ENCODE measurements at places on chromosomes 16 and 17.

DNA sequence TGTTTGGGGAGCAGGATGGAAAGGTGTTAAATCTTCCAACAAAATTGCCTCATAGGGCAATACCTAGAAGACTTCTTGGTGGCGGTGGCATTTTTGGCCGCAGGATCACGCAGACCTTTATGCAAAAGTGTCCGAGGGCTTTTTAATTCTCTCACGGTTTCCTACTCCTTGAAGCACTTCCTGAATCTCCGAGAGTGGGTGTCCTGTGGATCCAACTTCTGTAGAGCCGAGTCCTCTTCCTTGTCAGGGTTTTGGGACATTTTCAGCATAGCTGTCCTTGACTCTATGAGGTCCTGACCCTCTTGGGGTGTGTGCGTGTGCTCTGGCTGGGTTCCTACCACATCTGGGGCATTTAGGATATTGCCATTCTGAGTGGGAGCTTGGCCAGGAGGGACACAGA, 31.7 kb downstream of the IL21R start:
- DNase-seq: no peak

DNA sequence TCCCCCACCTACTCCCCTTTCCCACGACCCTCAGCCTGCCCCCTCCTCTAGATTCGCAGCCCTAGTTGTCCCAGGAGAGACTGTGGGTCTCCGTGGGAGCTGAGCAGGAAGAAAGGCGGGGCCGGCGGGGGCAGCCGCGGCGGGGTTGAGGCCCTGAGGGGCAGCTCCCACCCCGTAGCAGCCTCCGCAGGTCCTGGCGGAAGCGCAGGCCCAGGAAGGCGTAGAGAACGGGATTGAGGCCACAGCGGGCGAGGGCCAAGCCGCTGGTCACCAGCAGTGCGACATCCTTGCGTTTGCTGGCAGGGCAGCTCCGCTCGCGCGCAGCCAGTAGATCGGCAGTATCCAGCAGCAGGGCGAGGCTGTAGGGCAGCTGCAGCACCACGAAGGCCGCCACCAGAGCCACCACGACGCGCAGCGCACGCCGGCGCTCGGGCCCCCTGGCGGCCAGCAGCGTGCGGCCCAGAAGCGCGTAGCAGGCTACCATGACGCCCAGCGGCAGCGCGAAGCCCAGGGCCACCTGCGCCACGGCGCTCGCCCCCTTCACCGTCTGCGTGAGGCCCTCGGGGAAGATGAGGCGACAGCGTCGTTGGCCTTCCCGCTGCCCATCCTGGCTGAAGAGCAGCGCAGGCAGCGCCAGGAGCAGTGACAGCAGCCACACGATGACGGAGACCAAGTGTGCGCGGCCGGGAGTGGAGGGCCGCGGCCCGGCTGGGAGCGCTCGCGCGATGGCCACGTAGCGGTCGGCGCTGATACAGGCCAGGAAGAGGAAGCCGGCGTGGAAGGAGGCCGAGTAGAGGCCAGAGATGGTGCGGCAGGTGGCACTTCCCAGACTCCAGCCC, 1.9 kb downstream of the CCR10 start:
- DNase-seq: peak; percentile 37

DNA sequence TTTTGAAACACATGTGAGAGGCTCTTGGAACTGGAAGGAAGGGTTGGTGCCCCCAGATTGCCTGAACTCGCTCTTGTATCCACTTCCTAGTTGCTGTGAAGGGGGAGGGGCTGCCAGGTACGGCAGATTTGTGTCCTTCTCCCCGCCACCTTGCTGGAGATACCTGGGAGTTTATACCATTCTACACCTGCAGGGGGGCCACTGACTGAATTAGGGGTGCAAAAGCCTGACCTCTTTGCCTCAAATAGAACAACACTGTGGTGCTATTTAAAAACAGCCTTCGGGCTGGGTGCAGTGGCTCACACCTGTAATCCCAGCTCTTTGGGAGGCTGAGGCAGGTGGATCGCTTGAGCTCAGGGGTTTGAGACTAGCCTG, 35.1 kb upstream of the IL34 start:
- no peak for DNase-seq

DNA sequence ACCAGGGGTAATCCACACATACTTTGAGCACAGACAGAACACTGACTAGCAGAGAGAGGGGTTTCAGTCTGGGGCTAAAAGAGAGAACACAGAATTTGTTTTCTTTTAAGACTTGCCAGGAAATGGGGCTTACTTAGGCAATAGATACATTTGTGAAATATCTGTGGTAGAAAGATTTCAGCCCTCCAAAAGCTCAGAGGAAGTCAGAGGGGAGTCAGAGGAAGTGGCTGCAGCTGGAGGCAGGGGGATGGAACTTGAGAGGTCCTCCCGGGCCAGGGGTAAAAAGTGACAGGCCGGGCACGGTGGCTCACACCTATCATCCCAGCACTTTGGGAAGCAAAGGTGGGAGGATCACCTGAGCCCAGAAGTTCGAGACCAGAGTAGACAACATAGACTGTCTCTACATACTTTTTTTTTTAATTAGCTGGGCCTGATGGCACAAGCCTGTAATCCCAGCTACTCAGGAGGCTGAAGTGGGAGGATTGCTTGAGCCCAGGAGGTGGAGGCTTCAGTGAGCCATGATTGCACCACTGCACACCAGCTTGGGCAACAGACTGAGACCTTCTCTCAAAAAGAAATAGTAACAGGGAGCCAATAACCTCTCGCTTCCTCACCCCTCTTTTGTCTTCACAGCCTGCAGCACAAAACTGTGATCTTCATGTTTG, 49.9 kb downstream of the NLRC5 start:
- DNase-seq: peak; percentile 76

DNA sequence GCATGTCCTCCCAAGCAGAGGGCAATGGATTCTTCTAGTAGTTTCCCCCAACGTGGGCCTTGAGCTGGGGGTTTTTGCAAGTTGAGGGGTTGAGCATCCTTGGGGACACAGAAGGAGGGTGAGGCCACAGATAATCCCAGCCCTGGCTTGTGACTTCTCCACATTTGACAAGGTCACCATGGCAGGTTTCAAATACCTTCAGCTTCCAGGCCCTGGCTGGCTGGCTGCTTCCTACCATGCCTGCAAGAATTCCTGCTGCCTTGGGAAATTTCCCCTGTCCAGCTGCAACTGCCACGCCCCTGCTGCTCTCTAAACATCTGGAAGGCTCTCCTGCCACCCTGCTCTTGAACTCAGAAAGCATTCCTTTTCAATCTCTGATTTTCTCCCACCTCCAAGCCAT, 41.3 kb downstream of the HS3ST2 start:
- no peak for DNase-seq

- DNase-seq: no peak
Measured at GRCh38 chr17:65270499-65271253, 133.5 kb downstream of the RGS9 start.

DNA sequence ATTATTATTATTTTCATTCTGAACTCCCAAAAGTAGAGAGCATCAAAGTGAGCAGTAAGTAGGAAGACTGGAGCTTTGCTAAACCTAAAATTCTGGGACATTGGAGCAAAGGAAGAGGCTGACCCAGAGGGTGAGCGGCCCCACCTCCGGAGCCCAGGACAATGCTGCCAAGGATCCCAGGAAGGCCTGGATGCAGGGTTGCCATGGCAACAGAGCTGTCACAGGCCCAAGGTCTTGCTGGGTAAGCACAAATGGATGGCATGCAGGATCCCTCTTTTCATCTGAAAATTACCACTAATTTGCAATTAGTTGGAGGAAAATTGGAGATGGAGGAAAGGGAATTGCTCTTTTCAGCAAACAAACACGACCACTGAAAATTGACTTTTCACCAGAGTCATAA, 457.9 kb upstream of the CDH5 start:
- no peak for DNase-seq

- no peak for DNase-seq
Measured at GRCh38 chr17:69170377-69170776, 28.7 kb upstream of the ABCA6 start.

- DNase-seq: peak; percentile 70
Measured at GRCh38 chr17:71494062-71494855, 626.6 kb upstream of the SOX9 start.

GRCh38 chr17:47877368-47878034, 18.5 kb upstream of the SP2 start:
- DNase-seq: no peak

GRCh38 chr17:9233271-9233599, 211.9 kb downstream of the NTN1 start:
- no peak for DNase-seq

- no peak for DNase-seq
Measured at GRCh38 chr17:2905696-2906501, 109.7 kb downstream of the RAP1GAP2 start.

GRCh38 chr16:27264151-27264550, 4.4 kb downstream of the NSMCE1 start:
- DNase-seq: no peak

GRCh38 chr17:56926704-56927103, 12.9 kb upstream of the TRIM25 start:
- no peak for DNase-seq

DNA sequence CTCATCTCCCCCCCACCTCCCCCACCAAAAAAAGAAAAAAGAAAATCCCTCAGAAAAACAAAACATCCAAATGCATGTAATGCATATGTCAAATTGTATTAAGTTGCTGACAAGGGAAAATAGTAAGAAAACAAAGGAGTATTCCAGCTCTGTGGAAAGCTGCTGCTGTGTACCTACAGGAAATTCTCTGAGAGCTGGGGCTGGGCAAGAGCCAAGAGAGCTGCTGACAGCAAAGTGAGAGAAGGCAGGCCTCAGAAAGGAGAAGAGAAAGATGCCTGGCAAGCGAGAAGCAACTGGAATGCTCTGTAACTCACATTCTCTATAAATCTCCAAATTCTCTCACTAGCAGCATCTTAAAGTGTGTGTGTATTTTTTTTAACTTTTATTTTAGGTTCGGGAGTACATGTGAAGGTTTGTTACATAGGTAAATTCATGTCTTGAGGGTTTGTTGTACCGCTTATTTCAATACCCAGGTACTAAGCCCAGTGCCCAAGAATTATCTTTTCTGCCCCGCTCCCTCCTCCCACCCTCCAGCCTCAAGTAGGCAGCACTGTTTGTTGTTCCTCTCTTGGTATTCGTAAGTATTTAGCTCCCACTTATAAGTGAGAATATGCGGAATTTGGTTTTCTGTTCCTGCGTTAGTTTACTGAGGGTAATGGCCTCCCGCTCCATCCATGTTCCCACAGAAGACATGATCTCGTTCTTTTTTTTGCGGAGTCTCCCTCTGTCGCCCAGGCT, 24.4 kb downstream of the CNTROB start:
- peak; percentile 25 for DNase-seq

GRCh38 chr17:71740866-71741265, 380.0 kb upstream of the SOX9 start:
- no peak for DNase-seq

- peak; percentile 39 for DNase-seq
Measured at GRCh38 chr17:54891176-54891821, 9.4 kb upstream of the TOM1L1 start.

DNA sequence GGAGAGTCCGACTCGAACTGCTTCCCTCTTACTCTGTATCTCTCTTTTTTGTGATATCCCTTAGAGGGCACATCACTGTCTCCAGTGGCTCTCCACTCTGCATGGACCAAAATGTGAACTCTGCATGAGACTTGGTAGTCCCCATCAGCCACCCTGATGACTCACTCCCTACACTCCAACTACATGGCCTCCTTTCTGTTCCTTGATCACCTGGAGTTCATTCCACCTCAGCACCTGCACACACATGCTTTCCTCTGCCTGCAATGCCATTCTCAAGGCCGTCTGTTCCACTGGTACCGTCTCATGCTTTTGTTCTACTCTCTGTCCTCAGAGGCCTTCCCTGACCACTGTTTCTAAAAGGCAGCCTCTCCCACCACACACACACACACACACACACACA, 109.3 kb downstream of the DNAH9 start:
- DNase-seq: no peak

DNA sequence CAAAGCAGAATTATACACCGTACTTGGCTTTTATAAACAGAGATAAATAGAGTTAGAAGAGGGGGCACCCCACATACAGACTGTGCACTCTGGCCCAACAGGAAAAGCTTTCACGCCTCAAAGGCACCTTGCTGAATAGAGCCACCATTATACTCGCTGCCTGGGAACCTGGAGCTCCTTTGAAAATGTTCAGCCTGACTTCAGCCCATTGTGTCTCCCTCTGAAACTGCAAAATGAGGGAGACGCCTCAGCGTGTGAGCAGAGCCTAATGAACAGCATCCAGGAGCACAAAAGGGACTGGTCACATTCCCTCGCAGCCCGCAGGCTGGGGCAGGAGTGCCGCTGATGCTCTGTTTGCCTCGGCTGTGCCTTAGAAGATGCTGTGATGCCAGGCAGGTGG, 46.3 kb downstream of the ABCC12 start:
- DNase-seq: no peak

DNA sequence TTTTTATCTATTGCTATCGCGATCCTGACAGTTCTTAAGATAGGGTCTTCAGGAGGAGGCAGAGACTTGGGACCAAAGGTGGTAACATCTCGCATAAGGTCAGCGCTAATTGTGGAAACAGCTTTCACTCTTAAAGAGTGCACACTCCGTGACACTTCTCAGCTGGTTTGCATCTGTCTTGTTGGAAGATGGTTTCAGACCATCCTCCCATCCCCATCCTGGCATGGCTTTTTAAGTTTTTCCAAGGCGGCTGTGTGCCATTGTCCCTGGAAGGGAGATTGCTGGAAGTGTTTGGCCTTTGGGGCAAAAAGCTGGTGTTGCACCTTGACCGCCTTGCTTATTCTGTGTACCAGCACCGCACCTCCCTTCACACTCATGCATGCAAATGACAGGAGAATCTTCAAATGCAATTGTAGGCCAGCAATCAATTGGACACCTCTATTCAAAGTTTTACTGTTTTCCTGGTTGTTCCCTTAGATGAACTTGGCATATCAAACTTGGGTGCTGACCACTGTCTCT, 1.5 kb downstream of the SOCS7 start:
- DNase-seq: no peak

GRCh38 chr16:29736112-29736511, 9.7 kb downstream of the C16orf54 start:
- DNase-seq: no peak

DNA sequence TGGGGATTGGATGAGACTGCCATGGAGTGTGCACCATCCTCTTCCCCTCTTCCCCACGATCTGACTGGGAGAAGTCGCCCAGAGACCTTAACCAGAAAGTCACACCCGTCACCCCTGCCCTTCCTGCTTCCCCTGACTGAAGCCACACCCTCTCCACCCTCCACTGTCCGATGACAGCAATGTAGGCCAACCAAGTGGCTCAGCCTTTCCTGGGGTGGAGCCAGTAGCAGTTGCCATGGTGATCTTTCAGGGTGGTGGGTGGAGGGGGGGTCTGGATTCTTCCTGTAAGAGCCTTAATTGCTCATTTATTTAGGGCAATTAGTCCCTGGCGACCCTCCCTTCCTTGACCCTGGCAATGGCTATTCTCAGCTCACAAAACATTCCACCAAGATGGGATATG, 37.5 kb upstream of the PHB1 start:
- no peak for DNase-seq

GRCh38 chr16:75250089-75250808, 1.2 kb downstream of the BCAR1 start:
- no peak for DNase-seq

DNA sequence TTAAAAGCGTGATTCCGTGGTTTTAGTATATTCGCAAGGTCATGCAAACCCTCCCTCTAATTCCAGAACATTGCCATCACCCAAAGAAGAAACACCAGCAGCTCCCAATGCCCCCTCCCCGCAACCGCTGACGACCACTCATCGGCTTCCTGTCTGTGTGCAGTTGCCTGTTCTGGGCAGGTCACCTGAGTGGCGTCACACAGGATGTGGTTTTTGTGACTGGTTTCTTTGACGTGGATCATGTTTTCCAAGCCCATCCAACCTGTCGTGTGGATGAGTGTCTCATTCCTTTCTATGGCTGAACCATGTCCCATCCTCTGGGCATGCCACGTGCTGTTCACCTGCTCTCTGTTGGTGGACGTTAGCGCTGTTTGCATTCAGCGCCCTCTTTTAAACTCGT, 8.2 kb upstream of the ATP2C2 start:
- no peak for DNase-seq

GRCh38 chr17:76506408-76507345, 5.5 kb upstream of the RHBDF2 start:
- no peak for DNase-seq
